ENCODE measurements at places on chromosomes 11 and 22.

DNA sequence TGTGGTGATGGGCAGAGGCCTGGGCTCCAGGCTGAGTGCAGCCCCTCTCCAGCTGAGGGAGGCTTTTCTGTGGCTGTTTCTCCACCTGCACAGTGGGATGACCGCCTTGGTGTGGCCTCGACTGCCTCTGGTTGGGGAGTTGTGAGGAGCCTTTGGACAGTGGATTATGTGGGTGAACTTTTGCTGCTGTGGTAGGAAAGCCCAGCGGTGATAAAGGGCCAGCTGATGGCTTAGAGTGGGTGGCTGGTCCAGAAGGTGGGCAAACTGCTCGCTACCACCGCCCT is 1.4 kb upstream of the ESRRA start:
- DNase-seq = no peak

DNA sequence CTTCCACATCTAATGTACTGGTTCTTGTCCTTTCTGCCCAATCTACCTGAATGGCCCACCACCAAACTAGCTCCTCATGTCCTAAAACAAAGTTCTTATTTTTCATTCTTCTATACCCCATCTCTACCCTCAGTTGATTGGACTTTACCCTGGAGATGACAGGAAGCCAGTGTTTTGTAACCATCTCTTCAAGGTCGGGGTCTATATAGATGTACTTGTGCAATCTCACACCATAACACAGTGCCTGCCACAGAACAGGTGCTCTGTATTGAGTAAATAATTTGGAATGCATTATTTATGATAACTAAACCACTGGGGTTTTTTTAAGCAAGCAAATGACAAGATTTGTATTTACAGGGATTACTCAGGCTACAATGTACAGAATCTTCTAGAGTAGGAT is 76.7 kb upstream of the FAM181B start:
- no peak for DNase-seq

DNA sequence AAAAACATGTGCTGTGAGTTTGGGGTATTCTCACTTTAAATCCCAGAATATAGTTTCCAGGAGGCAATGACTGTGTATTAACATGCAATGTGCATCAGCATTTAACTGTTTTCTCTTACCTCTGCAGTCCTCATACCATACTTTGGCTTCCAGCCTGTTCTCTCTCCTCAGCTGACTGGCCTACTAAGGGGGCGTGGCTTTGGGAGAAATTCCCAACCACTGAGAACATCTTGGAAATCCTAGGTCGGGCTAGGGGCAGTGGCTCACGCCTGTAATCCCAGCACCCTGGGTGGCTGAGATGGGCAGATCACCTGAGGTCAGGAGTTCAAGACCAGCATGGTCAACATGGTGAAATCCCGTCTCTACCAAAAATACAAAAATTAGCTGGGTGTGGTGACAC is 13.5 kb upstream of the ZC3H12C start:
- DNase-seq = no peak

DNA sequence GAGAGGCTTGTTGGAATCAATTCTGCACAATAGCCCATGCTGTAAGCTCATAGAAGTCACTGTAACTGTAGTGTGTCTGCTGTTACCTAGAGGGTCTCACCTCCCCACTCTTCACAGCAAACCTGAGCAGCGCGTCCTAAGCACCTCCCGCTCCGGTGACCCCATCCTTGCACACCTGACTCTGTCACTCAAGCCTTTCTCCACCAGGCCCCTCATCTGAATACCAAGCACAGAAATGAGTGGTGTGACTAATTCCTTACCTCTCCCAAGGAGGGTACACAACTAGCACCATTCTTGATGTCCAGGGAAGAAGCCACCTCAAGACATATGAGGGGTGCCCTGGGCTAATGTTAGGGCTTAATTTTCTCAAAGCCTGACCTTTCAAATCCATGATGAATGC is 13.3 kb downstream of the SERPIND1 start:
- no peak for DNase-seq

DNA sequence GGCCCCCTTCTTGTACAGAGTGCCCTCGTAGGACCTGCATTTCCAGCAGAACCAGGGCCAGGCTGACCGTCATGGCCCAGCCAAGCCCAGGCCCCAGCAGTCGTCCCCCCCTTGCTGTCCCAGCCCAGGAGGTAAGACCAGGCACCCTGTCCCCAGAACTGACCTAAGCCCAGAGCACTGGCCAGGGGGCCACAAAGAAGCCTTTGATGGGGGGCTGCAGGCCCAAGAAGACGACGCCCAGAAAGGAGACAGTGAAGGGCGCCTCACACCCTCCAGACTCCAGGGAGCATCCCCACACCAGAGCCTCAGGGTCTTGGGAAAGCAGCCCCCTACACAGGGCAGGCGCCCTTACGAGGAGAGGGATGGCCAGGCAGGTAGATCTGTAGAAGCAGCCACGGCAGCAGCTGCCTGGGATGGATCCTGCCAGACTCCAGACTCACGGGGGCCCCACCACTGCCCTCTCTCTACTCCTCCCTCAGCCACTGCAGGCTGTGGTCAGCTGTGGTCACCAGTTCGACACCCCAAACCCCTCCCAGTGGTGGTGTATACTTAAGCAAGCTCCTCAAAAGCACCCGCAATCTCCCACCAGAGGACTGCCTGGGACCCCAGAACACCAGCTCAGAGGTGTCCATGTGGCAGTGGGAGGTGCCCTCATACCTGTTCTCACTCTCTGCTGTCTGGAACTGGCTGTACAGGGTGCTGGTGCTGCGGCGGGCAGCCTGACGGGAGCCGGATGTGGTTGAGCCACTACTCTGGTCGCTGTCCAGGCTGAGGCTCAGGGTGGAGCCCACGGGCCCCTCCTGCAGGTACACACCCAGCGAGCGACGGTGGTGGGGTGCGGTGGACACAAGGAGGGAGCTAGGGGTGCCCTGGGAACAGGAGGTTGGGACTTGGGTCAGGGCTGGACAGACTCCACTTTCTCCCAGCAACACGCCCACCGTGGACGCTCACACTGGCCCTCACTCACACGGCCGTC is 27.0 kb downstream of the SBF1 start:
- DNase-seq = no peak

- DNase-seq = no peak
Observed at GRCh38 chr11:8723711-8724110, 41.1 kb downstream of the RPL27A start.

DNA sequence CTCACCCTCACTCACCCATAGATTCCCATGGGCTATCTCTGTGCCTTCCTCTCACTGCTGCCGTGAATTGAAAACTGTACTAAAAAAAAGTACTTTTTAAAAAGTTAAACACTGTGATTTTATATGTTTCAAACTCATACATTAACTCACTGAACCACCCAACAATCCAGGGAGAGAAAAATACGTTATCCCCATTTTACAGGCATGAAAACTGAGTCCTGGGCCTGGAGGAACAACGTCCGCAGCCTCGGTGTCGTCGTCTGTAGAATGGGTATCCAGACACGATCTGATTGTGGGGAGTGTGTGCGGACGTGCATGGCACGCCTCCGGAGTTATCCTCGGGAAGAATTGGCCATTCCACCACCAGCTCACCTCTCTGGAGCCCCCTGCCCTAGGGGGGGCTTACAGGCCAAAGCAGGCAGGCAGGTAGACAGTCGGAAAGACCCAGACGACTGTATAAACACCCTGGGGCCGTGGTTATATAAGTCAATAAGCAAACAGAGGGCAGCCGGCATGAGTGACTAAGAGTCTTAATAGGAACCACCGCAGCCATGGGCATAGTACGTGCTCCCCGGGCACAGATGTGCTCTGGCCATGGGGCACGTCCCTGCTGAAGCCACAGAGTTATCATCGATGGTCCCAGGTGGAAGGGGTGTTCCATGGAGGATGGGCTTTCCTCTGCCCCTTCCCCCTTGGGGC is 7.1 kb upstream of the PDGFB start:
- no peak for DNase-seq

GRCh38 chr11:76781046-76781801 is 1.9 kb upstream of the TSKU start:
- DNase-seq = no peak

- DNase-seq = no peak
Observed at GRCh38 chr11:75920848-75921247, 105.8 kb downstream of the UVRAG start.

DNA sequence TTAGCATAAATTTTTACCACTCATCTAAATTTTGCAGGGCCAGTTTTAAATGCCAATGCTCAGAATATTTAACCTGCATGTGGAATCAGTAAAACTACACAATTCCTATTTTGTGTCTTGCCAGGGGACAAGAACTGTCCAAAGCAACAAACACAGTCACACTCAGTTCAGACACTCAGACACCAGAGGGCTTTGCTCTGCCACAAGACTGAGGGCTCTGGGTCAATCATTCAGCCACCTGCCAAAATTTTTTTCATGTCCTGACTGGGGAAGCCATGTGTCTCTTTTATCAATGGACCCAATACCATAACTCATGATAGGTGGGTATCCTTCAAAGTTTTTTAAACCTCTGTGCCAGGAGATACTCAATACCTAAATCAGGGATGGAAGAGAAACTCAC is 304.0 kb upstream of the ANO3 start:
- DNase-seq = no peak

All from activated naive CD8-positive, alpha-beta T cell treated with anti-CD3 and anti-CD28 coated beads for 36 hours (primary cell).